ENCODE measurements at places on chromosomes 1 and 21.
A peak's percentile ranks its signal among the peaks of the same experiment; 100 is the strongest.

DNA sequence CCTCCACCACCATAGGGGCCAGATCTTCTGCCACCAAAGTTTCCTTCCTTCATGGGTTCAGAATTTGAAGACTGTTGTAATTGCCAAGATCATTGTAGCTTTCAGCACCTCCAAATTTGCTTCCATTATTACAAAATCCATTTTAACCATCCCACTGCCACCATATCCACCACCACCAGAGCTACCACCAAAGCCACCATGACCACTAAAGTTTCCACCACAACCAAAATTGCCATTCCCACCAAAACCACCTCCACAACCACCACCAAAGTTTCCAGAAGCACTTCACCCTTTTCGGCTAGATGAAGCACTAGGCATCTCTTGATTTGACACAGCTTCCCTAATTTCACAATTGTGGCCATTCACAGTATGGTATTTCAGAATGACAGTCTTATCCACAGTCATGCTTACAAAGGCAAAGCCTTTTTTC is 45.2 kb downstream of the SLC30A7 start:
- peak; percentile 85 for DNase-seq

GRCh38 chr1:5914676-5915365 is 77.4 kb downstream of the NPHP4 start:
- DNase-seq = no peak

- no peak for DNase-seq
These were observed 23.4 kb downstream of the RIPK4 start for GRCh38 chr21:41743321-41744027.

DNA sequence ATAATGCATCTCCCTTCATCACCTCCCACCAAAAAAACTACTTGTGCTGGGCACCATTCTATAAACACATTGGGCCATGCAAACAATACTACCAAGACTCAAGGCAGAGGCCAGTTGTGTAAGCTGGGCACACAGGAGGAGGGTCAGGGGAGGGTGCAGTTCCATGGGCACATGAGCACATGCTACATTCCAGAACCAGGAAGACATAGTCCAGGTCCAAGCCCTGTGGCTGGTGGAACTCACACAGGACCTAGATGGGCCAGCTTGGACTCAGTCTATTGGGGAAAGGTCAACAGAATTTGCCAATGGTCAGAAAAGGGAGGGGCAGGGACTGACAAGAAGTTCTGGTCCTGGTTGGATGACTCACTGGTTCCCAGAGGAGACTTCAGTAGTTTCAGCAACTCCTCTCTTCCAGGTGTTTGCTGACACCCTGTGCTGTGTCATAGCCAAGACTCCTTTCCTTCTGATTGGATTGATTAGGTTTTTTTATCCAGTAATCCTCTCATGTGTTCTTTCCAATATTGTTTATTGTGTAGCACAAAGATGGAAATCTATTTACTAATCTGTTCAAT is 249.7 kb downstream of the C1orf94 start:
- DNase-seq = no peak

- DNase-seq = no peak
These were observed 9.9 kb upstream of the REN start for GRCh38 chr1:204176049-204176448.

DNA sequence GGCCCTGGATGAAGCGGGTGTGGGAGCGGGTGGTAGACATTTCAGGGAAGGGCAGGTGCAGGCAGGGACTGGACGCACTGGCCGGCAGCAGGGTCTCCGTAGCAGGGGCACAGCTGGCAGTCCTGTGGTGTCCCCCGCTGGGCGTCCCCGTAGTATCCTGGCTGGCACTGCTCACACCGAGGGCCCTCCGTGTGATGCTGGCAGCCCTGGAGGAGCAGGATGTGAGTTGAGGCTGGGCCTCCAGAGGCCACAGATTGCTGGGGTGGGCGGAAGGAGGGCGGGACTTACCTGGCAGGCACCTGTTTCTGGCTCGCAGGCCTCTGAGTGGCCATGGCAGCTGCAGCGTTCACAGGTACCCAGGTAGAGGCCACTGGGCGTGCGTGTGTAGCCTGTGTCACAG is 62.3 kb downstream of the LDLRAD2 start:
- DNase-seq = no peak

- no peak for DNase-seq
These were observed at the start of gene KRTAP12-2 for GRCh38 chr21:44666401-44667320. Gene KRTAP12-2, minus strand, starts transcription at chr21:44666927. Its CDS starts 41 bp downstream, at chr21:44666886.

GRCh38 chr1:156556354-156556753 is 16.0 kb downstream of the IQGAP3 start:
- no peak for DNase-seq

- DNase-seq = peak; percentile 89
These were observed 9.0 kb downstream of the LRRC47 start for GRCh38 chr1:3787349-3787715.
